Small intestine (tissue), 16 donors: ENCODE measurements at places on chromosomes 11 and 22.
A peak's percentile ranks its signal among the peaks of the same experiment; 100 is the strongest.

- no peak overlapping the region for H3K4me3 ChIP-seq
- H3K36me3 ChIP-seq, result peaks cover 17% of the 10 kb centered on the region
- H3K27ac ChIP-seq, result no peak overlapping the region
- no peak for DNase-seq
- H3K4me1 ChIP-seq, result no peaks in the 10 kb centered on the region
- H3K27me3 ChIP-seq, result no peaks in the 10 kb centered on the region
These were observed 406.0 kb downstream of the TBC1D22A start for GRCh38 chr22:47168441-47168840.

DNA sequence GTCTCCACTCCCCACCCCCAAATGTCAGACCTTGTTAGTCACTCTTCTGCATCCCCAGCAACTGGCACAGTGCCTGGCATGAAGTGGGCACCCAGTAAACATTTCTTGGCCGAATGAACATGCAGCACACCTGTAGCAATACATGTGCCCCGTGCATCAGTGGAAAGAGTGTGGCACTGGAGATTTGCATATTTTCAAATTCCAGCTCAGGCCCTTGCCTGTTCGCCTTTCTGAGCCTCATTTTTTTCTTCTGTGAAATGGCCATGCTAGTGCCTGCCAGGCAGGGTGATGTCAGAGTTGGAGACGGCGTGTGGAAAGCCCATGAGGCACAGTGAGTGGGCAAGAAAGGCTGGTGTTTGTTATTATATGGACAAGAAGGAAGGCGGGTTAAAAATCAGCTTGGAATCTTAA, 38.7 kb downstream of the CD82 start:
- peaks cover 43% of the 10 kb centered on the region for H3K4me1 ChIP-seq
- no peaks in the 10 kb centered on the region for H3K36me3 ChIP-seq

DNA sequence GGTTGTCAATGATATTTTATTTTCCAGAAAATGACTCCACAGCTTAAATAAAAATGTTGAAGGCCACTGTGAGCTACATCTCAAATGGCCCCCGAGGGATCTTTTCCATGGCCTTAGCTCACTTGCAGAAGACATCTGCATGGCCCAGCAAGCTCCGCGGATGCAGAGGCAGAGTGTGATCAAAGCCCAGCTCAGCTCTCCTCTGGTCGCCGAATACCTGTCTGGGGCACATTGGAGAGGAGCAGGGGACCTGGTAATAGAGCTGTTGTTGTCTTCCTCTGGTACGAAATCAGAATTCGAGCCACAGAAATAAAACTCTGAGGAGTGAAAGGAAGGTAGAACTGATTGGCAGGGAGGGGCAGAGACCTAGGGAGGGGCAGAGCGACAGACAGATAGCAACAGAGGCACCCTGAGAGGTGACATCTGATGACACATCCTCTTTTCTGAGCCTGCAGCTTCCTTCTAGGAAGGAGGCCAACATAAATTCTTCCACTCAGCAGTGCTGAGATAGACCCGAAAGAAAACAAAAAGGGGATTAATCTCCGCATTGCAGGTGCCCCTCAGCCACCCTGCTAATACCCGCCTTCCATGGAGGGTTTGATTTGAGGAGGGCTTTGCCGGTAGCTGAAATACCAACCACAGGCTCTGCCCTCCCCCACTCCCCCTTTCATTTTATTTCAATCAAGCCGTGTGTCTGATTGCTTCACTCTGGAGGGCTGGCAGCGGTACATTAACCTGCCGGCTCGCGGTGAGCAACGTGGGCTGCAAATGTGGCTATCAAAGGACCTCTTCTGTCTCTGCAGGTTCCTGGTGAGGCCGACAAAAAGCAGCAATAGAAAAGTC, 759.4 kb downstream of the OPCML start:
- H3K36me3 ChIP-seq, result no peaks in the 10 kb centered on the region
- H3K4me1 ChIP-seq, result no peaks in the 10 kb centered on the region

- H3K4me3 ChIP-seq, result no peak overlapping the region
- H3K27me3 ChIP-seq, result no peaks in the 10 kb centered on the region
- peak; percentile 76 for DNase-seq
- H3K27ac ChIP-seq, result no peak overlapping the region
These were observed 27.4 kb upstream of the LINC01488 start for GRCh38 chr11:69454018-69454417.

GRCh38 chr11:64156235-64157011, 9.5 kb downstream of the MACROD1 start:
- no peak overlapping the region for H3K4me3 ChIP-seq
- H3K36me3 ChIP-seq, result peaks cover 14% of the 10 kb centered on the region
- no peak overlapping the region for H3K27ac ChIP-seq
- no peak for DNase-seq
- no peaks in the 10 kb centered on the region for H3K4me1 ChIP-seq
